Non-pigmented ciliary epithelial cell (primary cell): ENCODE measurements at places on chromosomes 16 and 17.

- DNase-seq: no peak
These were observed 471.8 kb downstream of the MAF start for GRCh38 chr16:79128706-79129105.

DNA sequence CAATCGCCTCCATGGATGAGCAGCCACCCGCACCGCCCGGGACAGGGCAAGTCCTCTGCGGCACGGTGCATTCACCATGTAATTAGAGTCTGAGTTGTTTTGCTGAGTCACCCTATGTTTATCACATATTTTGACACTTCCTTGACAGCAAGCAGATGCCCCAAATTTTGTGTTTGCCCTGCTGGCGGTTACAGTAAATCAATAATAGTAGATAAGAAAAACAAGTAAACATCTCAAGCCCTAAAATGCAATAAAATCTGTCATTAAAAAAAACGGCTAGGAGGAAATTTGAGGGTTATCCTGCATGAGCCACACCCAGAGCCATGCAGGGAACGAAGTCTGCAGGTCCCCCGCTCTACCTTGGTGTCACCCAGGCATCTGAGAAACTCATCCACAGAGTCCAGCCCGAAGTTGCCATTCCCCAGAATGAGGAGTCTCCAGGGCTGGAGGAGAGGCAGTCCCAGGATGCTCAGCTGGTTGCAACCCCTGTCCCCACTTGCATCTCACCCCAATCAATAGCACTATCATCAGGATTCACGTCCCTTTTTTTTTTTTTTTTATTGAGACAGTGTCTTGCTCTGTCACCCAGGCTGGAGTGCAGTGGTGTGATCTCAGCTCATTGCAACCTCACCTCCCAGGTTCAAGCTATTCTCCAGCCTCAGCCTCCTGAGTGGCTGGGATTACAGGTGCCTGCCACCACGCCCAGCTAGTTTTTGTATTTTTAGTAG, 16.5 kb upstream of the ST6GALNAC1 start:
- DNase-seq: no peak

GRCh38 chr16:75632857-75633256, 9.8 kb upstream of the ADAT1 start:
- no peak for DNase-seq

- DNase-seq: no peak
These were observed 1.2 kb downstream of the FN3K start for GRCh38 chr17:82736511-82737185.
